Thymus (tissue), 14 donors: ENCODE measurements at places on chromosomes 4 and X.

- DNase-seq, result no peak
Measured at GRCh38 chr4:138685316-138685715, 330.3 kb upstream of the NOCT start.

- no peak for DNase-seq
Measured at GRCh38 chr4:1534876-1535526, 128.8 kb upstream of the NKX1-1 start.

DNA sequence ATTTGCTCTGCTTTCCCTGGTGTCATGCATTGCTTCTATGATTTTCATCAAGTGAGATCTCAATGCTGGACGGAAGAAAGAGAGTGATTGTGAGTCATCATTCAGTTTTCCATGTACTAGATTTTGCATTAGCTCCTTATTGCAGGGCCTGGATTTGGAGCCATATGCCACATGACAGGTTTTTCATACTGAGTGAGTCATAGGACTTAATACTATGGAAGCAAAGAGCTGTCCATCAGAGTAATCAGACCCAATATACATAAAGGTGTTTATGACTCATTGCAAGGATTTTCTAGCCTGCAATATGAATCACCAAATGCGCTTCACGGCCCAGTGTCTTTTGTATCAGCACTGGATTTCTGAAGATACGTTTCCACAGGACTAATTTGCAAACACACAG is 11.2 kb upstream of the TFDP3 start:
- no peak for DNase-seq

GRCh38 chrX:151517421-151517820 is 46.1 kb upstream of the PASD1 start:
- DNase-seq, result no peak

GRCh38 chr4:56927196-56927595 is 19.5 kb downstream of the REST start:
- DNase-seq, result no peak

DNA sequence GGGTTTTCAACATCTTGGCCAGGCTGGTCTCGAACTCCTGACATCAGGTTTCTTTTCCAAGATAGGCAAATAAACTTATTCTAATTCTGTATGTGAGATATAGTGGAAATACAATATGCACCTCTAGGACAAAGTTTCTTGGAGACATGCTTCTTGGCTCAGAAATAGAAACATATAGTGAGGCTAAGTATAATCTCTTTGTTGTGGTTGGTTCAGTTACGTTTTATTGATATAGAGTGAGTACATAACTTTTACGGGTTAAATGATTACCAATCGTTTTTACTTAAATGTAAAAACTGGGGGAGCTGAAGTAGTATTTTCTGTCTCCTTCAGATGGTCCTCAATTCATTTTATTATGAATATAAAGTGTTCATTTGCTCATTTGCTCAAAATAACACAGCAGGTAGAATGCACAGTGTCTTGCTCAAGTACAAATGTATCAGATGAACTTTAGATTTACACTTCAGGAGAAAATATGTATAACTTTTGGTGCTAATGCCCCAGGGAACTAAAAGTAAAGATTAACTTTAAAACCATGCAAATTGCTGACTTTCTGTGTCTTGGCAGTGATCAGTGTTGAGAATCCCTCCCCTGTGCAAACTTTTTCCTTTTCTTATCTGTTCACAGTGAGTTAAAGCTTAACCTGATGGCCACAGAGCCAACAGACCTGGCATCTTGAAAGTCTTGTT is 77.6 kb downstream of the AFF1 start:
- DNase-seq, result no peak

GRCh38 chrX:69144838-69145680 is 20.2 kb downstream of the PJA1 start:
- no peak for DNase-seq

DNA sequence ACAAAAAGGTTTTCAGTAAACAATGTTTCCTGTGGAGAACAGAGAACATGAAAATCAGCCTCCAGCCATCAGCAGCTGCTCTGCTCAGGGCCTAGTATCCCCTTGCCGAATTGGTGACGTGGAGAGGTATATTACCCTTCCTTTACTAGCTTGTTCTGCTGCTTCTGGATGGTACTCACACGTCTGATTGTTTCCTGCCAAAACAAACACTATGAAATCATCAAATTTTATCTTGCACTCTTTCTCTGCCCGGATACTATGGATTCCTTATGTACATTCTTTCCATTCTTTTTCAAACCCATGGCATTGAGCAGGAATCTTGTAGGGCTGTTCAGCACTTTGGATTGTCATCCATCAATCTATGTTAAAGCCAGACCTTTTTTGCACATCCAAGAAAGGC is 18.8 kb upstream of the METAP1 start:
- DNase-seq, result no peak

DNA sequence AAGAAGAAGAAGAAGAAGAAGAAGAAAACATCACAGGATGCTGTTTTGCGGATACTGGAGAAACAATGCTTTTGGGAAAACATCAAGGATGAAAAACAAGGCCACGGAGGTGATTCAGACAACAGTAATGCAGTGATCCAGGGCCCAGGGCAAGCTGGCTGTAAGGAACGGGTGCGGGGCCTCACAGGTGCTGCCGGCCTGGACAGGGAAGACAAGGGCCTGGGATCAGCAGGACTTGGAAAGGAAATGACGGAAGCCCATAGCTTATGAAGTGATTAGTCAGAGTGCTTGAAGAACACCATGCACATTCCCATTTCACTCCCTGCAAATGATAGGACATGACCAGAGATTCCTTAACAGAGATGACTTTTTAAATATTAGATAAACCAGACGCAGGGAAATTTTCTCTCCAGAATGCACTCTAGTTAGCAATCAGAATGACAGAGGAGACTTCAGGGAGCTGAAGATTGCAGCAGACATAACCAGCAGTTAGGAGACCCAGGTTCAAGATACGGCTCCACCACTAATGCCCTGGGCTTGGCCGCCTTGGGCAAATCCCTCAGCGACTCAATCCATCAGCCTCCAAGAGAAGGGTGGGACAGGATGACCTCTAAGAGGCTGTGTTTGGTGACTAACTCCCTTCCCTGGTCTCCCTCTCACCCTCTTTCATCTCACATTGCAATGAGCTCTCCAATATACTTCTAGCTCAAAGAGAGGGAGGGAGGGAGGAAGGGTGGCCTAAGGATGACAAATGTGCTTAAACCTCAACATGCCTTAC is 54.1 kb downstream of the APBB2 start:
- DNase-seq, result no peak

DNA sequence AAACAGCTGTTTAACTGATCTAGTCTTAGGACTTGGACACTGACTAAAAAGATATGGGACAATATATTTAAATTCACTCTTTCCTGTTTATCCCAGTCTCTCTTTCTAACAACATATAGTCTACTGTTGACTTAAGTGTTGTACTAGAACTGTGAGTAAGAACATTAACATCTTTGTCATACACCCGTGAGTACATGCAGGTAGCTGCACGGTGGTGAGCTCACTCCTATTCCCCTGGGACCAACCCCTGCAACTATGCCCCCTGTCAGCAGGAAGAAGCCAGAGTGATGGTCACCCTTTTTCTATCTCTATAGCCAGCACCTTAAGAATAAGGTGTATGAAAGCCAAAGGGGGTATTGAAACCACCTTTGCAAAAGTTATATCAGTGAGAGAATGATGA is 17.6 kb downstream of the TBL1X start:
- no peak for DNase-seq

- no peak for DNase-seq
Measured at GRCh38 chrX:148913971-148914370, 413.6 kb downstream of the AFF2 start.

- DNase-seq, result no peak
Measured at GRCh38 chrX:115968436-115969252, 201.9 kb upstream of the AGTR2 start.
